ENCODE measurements at places on chromosomes 2 and 18.

- no peak for DNase-seq
These were observed 1.3 kb upstream of the TBC1D8 start for GRCh38 chr2:101152272-101153076.

DNA sequence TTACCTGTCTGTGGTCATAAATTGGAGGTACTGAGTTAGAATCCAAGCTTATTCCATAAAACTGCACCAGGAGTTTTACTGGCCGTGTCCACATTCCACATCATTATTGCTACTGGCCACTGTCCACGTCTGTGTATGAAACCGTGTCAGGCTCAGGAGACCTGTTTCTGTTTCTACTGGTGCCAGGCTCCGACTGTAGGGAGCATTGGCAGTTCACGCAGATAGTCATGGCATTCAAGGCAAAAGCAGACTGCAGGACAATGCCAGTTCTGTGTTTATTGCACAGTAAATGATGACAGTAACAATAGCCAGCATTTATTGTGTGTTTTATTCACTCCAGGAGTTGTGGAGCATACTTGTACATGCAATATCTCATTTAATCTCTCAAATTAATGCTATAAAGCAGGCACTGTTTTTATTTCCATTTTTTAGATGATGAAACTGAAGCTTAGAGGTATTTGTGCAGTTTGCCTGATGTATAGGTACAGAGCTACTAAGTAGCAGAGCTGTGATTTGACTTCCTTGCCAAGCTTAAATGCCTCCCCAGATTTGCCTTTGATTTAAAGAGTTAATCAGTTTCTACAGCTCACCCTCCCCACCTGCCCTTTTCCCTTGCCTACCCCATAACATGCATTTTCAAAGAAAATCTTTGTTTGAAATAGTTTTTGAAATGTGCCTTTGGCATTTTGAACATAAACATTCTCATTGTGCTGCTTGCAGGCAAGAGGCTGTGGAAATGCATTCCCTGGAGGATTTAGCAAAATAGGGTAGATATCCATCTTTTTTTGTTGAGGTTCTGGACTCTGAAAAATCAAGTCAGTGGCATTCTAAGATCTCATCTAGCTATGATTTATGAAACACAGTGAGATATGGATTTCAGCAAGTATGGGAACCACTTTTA, 55.5 kb downstream of the MAP4K4 start:
- no peak for DNase-seq

- no peak for DNase-seq
These were observed 42.6 kb downstream of the STK17B start for GRCh38 chr2:196128749-196129148.

GRCh38 chr2:191265311-191266170, 20.3 kb downstream of the MYO1B start:
- DNase-seq, result no peak

GRCh38 chr18:63292831-63293683, 26.5 kb downstream of the BCL2 start:
- no peak for DNase-seq

GRCh38 chr18:51912381-51912780, 427.6 kb upstream of the DCC start:
- DNase-seq, result no peak

- DNase-seq, result no peak
These were observed 557.1 kb upstream of the MEX3C start for GRCh38 chr18:51754566-51754965.

DNA sequence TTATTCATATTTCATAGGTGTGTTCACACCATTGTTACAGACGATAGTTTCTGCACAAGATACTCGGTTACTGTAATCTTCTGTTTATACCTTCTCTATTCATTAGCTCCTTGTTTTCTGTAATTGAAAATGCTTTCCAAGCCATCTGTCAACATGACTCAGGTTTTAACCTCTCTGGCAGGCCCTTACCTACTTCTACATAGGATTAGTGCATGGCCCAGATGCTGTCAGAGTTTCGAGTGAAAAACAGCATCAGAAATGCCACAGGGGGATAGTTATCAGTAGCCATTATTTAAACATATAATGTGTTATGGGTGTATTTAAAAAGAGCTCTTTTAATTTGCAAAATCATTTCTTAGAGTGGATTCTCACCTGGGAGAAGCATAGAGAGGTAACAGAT, 596.4 kb downstream of the FBXO15 start:
- no peak for DNase-seq

DNA sequence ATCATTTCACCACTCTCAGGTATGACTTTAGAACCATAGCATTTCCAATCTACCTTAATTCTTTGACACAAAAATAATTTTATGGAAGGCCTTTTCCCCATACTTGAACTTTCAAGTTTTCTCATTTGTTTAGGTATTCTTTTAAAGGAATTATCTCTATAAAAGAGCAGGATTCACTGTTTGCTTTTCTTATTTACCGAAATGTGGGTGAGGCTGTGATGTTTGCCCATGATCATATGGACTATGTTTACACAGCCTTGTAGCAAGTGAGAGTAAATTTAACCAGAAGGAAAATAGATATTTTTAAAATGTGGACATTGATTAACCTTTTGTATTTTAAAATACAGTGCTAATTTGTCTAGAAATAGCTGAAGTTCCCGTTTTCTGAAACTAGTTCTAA, 26.3 kb downstream of the CAB39 start:
- no peak for DNase-seq

- DNase-seq, result no peak
These were observed 1023.7 kb downstream of the BCL11A start for GRCh38 chr2:59529726-59530125.

- DNase-seq, result no peak
These were observed 146.5 kb upstream of the MMADHC start for GRCh38 chr2:149733936-149734685.

- DNase-seq, result no peak
These were observed 31.0 kb downstream of the TANC1 start for GRCh38 chr2:158999458-158999857.

DNA sequence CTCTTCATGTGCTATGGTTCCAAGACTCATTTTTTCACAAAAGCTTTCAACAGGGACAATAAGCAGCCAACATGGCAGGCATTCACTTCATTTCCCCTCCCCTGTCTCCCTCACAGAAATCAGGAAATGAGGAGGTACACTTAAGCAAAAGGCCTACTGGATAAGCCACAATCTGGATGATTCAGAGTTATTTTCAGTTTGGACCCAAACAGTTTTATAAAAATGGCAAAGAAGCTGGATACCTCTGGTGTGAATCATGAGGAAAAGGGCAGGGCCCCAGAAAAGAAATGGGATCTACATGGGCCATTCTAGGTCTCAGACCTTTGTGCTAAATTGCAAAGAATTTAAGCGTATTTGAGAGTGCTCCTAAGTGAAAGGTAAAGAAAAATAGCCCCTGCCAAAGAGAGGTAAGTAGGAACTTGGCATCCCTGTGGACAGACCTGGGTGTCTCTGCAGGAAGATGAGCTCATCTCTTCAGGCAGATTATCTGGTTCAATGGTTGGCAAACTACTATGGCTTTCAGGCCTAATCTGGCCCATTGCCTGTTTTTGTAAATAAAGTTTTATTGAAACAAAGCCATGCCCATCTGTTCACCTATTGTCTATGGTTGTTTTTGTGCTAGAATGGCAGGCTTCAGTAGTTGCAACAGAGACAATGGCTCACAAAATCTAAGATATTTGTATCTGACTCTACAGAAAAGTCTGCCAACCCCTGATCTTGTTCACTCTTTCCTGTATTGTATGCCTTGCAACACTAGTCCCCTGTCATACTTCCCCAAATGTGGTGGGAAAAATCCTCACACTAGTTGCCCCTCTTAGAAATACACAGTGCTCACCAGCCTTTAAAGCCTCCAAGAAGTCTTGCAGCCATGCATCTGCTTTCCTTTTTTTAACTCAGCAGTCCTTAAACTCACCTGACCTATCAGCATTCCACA, 315.0 kb downstream of the ALK start:
- no peak for DNase-seq

GRCh38 chr2:22596306-22596705, 788.7 kb upstream of the KLHL29 start:
- DNase-seq, result no peak

DNA sequence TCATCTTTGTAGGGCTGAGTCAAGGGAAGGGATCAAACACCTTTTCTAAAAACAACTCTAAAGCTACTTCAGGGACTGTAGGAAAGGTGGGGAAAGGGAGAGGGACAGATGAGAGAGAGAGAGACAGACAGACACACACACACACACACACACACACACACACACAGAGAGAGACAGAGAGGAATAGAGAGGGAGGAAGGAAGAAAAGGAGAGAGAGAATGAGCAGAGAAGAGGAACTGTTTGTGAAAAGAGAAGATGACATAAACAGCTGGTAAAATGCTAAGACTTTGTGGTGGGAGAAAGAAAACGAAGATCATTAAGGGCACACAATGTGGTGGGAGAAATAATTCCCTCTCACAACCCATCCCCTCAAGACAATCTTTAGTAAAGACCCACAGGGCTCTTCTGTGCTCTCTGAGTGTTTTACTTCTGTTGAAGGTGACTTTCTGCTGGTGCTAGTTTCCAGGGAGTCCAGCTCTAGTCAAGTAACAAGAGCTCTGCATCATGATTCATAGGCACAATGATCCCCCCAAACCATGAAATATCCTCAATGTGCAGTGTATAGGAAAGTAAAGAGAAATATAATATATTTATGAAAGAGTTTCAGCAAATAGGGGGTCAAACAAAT, 77.2 kb upstream of the STK17B start:
- DNase-seq, result no peak

DNA sequence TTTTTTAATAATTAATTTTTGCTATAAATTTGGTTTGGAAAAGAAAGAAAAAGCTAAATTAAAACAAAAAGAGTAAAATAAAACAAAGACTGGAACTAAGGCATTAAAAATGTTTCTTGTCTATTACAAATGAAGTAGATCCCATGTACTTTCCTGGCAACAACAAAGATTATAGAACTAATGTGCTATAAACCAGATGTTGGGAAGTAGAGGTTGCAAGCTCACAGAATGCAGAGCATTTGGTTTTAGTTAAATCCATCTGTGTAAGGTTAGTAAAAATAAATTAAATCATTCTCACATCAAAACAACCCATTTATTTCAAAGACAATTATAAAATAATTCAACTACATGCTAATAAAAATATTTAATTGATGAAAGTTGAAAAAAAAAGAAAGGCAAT, 157.2 kb upstream of the ZC3H15 start:
- no peak for DNase-seq

DNA sequence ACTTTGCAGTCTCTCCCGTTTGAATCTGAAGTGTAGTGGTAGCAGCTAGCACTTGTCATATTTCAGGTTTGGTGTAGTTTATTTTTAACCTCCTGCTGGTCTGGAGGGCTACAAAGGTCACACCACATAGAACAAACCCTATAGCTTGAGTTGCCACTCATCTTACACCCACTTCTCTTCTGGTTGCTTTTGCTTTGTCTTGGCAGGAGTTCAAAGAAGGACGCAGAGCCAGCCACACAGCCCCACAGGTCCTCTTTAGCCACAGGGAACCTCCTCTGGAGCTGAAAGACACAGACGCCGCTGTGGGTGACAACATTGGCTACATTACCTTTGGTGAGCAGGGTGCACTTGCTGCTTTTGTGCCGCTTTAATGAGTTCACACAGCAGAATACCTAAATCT, 15.6 kb upstream of the GPBAR1 start:
- no peak for DNase-seq

DNA sequence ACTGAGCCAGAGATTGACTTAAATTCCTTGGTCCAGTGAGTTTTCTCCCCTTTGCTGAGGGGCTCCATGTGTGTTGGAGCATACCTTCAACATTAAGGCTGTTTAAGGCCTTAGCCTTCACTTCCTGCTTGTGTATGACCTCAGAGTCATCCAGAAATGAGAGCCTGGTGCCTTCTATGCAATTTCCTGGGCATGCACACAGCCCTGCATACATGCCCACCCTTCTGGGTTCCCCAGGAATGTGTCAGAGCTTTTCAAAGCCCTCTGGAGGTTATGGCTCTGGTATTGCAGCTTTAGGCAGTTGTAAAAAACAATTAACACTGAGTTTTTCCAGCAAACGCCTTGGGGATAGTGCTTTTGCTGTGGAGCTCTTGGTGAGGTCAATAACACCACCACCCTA, 16.7 kb downstream of the IL1R1 start:
- DNase-seq, result no peak

GRCh38 chr2:109277406-109277805, 148.4 kb downstream of the SH3RF3 start:
- no peak for DNase-seq

DNA sequence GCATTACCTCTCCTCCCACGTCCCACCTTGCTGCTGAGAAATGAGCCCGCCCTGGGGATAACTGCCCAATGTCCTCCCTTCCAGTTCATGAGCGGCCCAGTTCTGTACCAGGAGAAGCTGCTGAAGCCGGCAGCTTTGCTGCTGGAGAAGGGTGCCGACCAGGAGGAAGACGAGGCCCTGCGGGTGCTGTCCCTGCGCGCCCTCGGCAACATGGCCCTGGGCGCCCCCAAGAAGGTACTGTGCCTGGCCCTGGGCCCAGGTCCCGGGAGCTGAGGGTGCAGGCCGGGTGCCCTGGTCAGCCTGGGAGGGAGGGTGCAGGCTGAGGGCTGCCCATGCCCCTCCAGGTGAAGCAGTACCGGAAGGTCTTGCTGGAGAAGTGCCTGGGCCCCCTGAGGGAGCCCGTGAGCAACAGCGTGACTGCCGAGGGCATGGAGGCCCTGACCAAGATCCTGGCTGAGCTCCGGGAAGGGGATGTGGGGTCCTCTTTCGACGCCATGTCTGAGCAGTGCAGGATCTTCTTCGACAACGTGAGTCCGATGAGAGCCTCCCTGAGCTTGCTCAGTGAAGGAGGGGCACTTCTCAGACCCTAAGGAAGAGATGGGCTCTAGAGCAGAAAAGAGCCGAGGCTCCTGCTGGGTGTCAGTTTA, 25.7 kb downstream of the HJURP start:
- no peak for DNase-seq

DNA sequence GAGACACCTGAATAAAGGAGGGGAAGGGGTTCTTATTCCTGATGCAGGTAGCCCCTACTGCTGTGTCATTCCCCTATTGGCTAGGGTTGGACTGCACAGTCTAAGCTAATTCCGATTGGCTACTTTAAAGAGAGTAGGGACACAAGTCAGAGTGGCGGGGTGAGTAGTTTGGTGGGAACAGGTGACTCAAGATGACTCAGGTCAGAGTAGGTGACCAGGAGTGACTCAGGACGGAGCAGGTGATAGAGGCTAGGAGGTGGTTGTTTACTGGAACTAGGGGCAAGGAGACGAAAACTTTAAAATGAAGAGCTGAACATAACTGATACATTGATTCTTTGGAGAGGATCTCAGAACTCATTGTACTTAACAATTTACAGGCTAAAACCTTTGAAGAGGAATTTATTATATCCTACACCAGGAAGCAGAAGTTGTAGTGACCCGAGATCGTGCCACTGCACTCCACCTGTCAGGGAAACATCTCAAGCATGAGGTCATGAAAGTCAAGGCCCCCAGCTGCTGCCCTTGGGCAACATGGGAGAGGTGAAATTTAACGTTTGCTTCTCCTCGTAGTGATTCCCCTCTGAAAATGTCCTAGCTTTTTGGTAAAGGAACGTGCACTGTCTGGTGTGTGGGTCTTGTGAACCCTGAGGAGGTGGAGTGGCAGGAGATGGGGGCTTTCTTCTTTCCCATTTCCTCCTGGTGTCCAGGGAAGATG, 4.5 kb upstream of the CYP27A1 start:
- DNase-seq, result no peak

GRCh38 chr2:213068676-213069359, 82.6 kb downstream of the IKZF2 start:
- DNase-seq, result no peak

All from stimulated activated naive CD4-positive, alpha-beta T cell treated with Interleukin-2 at 50 U/mL for 16 hours (primary cell).